ENCODE measurements at places on chromosomes 3 and 15. TPM values are rescaled to one million over a fixed set of nuclear protein-coding genes. Genes with fewer than 3 reads are reported as not detected.

Gene FOXB1
- not detected for total RNA-seq

Gene GASK1A
- 0.33 TPM for total RNA-seq

Gene SPTBN5
- total RNA-seq, result under 0.01 TPM

Gene MORC1
- total RNA-seq, result not detected

Gene RTP3
- total RNA-seq, result not detected

Gene USP19
- total RNA-seq, result 38.1 TPM

Gene ZBBX
- total RNA-seq, result 0.25 TPM

Gene GRIP2
- 0.25 TPM for total RNA-seq

Gene ZNF774
- 1.5 TPM for total RNA-seq

Gene DVL3
- 79.0 TPM for total RNA-seq

Gene LAMB2
- 412 TPM for total RNA-seq

Gene CPA3
- not detected for total RNA-seq

Gene GABRA5
- total RNA-seq, result 0.25 TPM

Gene RTP1
- not detected for total RNA-seq

Gene PLSCR5
- total RNA-seq, result not detected

Gene MAP1A
- total RNA-seq, result 7.6 TPM

Gene TMEM207
- not detected for total RNA-seq

Gene FRMD5
- total RNA-seq, result 10.8 TPM

Gene CMC1
- total RNA-seq, result 14.3 TPM

Gene SCG5
- total RNA-seq, result 58.6 TPM

Gene POU1F1
- total RNA-seq, result not detected

Gene CMTM8
- 7.3 TPM for total RNA-seq

Gene AHSG
- not detected for total RNA-seq

Gene ECE2
- total RNA-seq, result not detected

Gene DGKG
- total RNA-seq, result 0.16 TPM
